ENCODE measurements at places on chromosomes 6 and 20.

DNA sequence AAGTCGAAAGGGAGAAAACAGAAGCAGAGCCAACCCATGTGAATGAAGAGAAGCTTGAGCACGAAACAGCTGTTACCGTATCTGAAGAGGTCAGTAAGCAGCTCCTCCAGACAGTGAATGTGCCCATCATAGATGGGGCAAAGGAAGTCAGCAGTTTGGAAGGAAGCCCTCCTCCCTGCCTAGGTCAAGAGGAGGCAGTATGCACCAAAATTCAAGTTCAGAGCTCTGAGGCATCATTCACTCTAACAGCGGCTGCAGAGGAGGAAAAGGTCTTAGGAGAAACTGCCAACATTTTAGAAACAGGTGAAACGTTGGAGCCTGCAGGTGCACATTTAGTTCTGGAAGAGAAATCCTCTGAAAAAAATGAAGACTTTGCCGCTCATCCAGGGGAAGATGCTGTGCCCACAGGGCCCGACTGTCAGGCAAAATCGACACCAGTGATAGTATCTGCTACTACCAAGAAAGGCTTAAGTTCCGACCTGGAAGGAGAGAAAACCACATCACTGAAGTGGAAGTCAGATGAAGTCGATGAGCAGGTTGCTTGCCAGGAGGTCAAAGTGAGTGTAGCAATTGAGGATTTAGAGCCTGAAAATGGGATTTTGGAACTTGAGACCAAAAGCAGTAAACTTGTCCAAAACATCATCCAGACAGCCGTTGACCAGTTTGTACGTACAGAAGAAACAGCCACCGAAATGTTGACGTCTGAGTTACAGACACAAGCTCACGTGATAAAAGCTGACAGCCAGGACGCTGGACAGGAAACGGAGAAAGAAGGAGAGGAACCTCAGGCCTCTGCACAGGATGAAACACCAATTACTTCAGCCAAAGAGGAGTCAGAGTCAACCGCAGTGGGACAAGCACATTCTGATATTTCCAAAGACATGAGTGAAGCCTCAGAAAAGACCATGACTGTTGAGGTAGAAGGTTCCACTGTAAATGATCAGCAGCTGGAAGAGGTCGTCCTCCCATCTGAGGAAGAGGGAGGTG, 38.7 kb downstream of the ZBTB2 start:
- DNase-seq, result no peak

- DNase-seq, result no peak
Observed at GRCh38 chr6:12608016-12608860, 108.3 kb upstream of the PHACTR1 start.

DNA sequence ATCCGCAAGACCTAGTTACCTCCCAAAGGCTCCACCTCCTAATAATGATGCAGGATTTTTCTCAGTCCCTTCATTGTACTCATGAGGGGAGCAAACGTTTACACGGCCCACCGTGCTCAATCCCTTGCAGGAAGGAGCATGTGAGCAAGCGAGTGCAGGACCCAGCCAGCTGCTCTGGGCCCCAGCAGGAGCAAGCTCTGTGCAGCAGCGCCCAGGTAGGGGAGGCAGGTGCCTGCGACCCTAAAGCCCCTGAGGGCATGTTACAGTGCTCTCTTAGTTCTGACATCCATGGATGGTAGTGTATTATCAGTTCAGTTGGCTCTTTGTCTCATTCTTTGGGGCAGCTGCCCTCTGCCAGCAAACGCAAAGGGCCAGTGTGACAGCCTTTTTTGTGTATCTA, 143.4 kb downstream of the TBXT start:
- no peak for DNase-seq

- no peak for DNase-seq
Observed at GRCh38 chr6:4349931-4350330, 214.6 kb upstream of the ECI2 start.

GRCh38 chr20:25496968-25497401, 88.3 kb downstream of the NINL start:
- DNase-seq, result peak; percentile 32

DNA sequence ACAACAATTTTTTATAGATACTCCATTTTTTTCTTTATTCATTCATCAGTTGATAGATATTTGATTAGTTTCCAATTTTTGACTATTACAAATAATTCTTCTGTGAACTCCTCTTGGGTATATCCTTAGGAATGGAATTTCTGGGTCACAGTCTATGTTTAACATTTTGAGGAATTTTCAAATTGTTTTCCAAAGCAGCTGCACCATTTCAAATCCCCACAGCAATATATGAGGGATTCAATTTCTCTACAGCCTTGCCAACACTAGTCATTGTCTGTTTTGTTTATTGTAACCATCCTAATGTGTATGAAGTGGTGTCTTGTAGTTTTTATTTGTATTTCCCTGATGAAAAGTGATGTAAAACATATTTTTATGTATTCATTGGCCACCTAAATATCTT, 320.3 kb upstream of the DEFB112 start:
- DNase-seq, result no peak
